Muscle of leg (tissue), 16 donors: ENCODE measurements at places on chromosomes 1 and 21. TPM values are rescaled to one million over a fixed set of nuclear protein-coding genes. Genes with fewer than 3 reads are reported as not detected.
A peak's percentile ranks its signal among the peaks of the same experiment; 100 is the strongest.

The CIART gene
- total RNA-seq, result 2.2 TPM

The CCDC24 gene
- total RNA-seq, result 0.98 TPM

The ANGPTL7 gene
- 1.2 TPM for total RNA-seq

The VHLL gene
- not detected for total RNA-seq

The URB1 gene
- 11.5 TPM for total RNA-seq

The TNFSF4 gene
- total RNA-seq, result 1.4 TPM

The FCRL3 gene
- 0.04 TPM for total RNA-seq

The NR1I3 gene
- not detected for total RNA-seq

The RIPPLY3 gene
- 0.09 TPM for total RNA-seq

The PLA2G2A gene
- 0.35 TPM for total RNA-seq

The ADAMTS4 gene
- total RNA-seq, result 7.8 TPM

The ZNF683 gene
- total RNA-seq, result not detected

GRCh38 chr1:44835738-44836675 is 7.0 kb downstream of the PTCH2 start:
- no peaks in the 10 kb centered on the region for H3K27me3 ChIP-seq
- peak; percentile 90 for DNase-seq
- no peaks in the 10 kb centered on the region for H3K36me3 ChIP-seq
- no peak overlapping the region for H3K27ac ChIP-seq

DNA sequence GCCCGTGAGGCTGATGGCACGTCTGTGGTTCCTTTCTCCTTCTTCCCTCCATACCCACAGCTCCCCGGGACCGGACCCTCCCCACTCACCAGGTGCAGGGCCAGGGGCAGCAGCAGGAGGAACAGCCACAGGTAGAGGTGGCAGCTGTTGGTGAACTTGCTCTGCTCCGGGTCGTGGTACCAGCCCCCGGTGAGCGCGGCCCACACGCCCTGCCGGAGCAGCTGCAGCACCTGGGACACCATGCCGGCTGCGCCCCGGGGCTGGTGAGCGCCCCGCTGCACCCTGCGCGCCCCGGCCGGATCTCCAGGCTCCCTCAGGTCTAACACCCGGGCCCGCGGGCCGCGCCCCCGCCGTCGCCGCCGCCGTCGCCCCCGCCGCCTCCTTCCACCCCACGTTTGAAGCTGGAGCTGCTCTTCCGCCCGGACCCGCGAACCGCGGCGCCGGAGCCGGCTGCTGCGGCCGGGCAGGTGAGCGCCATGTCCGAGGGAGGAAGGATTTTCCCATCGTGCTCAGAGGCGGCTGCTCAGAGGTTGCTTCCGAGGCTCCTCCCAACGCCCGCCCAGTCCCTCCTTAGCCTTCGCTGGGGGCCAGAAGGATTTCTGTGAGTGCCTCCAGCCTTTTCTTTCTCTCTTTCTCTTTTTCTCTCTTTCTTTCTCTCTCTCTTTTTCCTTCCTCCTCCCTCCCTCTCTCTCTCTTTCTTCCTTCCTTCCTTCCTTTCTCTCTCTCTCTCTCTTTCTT is at the start of gene PCNX2:
PCNX2 (minus strand) TSS at position 489 of the 738 bp plus-strand sequence; CDS start at position 242, 247 bp downstream.
- H3K4me3 ChIP-seq, result peak within 1 kb of the TSS; percentile 39
- H3K36me3 ChIP-seq, result no peaks in the 10 kb centered on the region
- H3K27me3 ChIP-seq, result peaks cover 12% of the 10 kb centered on the region

DNA sequence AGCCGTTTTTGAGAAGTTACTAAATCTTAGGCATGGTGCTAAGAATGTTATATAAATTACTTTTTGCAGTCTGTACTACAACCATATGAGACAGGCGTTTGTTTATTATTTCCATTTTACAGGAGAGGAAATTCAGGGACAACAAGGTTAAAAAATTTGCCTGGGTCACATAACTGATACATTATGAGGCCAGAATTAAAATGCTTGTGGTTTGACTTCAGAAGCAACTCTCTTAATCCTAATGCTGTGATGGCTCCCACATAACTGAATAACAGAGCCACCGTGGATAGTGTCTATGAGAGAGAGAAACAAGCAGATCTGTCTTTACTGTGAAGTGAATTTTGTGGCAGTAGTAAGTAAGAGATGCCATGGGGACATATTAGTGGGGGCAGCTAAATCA is 184.9 kb downstream of the NCAM2 start:
- DNase-seq, result no peak
- no peak overlapping the region for H3K27ac ChIP-seq
- H3K27me3 ChIP-seq, result no peaks in the 10 kb centered on the region
- no peak overlapping the region for H3K4me3 ChIP-seq

DNA sequence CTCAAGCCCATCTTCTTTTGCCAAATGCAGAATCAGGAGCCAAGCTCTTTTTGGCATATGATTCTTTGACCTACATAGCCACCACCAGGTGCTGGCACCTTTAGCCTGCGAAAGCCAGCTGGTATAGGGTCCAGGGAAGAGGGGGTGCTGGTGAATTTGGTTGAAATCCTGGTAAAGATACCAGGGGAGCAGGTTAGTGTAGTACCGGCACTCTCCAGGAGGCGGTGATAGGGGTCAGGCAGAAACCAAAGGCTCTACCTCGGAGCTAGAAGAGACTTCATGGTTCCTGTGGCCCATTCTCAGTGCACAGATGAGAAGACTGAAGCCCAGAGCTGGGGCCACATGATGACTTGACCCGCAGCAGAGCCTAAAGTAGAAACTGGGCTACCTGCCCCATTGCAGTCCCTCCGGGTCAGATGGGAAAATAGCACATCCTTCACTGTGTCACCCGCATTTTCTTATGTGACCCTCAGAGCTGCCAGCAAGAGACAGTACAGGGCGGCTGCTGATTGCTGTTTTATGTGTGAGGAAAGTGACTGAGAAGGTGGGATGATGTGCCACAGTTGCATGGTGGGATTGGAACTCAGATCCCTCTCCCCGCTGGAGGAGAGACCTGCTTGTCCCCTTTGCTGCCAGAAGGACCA is 36.0 kb upstream of the IL19 start:
- no peak for DNase-seq
- H3K4me3 ChIP-seq, result no peak overlapping the region
- H3K27me3 ChIP-seq, result no peaks in the 10 kb centered on the region
- H3K4me1 ChIP-seq, result peaks cover 14% of the 10 kb centered on the region
- H3K36me3 ChIP-seq, result peaks cover 60% of the 10 kb centered on the region

DNA sequence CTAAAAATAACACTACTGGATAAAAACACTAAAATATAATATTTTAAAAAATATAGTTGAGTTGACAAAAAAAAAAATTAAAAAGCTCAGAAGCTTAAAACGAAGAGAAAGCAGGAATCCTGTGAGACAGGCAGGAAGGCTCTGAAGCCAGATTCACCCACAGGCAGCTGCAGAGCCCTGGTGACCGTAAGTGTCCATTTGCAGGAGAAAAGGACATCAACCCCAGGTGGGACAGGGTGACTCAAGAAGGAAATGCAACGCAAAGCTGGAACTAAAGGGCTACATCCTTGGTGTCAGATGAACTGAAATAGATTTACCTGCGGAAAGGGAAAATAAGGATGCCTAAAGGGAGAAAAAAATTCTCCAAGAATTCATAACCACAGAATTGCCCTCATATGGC is 46.8 kb downstream of the USP24 start:
- H3K27me3 ChIP-seq, result no peaks in the 10 kb centered on the region
- no peak overlapping the region for H3K27ac ChIP-seq
- no peaks in the 10 kb centered on the region for H3K4me1 ChIP-seq
- H3K36me3 ChIP-seq, result peaks cover 8% of the 10 kb centered on the region
- no peak overlapping the region for H3K4me3 ChIP-seq
- DNase-seq, result no peak

DNA sequence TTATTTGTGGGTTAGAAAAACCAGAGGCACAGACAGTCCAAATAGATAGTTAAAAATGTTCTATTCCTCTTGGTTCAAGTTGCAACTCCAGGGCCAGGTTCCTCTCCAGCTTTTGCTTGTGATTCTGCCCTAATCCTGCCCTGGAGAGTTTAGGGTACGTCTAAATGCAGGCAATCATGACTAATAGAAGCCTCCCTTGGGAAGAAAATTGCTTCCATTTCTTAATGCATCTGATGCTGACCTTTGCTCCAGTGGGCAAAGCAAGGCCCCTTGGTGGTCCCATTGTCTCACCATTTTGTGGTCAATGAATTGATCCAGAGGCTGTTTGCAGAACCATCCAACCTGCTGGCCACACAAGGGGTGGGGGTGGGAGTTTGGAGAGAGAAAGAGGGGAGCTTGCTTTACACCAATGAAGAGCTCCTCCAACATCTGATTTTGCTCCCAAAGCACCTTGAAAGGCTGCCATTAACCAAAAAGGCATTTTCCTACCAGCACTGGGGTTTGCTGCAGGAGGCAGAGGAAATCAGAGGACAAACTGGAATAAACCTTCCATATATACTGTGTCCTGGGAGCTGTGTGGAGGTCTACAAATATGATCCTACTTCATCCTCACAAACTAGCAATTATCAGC is 31.3 kb downstream of the C8B start:
- no peak for DNase-seq
- no peaks in the 10 kb centered on the region for H3K4me1 ChIP-seq
- no peaks in the 10 kb centered on the region for H3K36me3 ChIP-seq
- no peak overlapping the region for H3K4me3 ChIP-seq
- no peak overlapping the region for H3K27ac ChIP-seq

DNA sequence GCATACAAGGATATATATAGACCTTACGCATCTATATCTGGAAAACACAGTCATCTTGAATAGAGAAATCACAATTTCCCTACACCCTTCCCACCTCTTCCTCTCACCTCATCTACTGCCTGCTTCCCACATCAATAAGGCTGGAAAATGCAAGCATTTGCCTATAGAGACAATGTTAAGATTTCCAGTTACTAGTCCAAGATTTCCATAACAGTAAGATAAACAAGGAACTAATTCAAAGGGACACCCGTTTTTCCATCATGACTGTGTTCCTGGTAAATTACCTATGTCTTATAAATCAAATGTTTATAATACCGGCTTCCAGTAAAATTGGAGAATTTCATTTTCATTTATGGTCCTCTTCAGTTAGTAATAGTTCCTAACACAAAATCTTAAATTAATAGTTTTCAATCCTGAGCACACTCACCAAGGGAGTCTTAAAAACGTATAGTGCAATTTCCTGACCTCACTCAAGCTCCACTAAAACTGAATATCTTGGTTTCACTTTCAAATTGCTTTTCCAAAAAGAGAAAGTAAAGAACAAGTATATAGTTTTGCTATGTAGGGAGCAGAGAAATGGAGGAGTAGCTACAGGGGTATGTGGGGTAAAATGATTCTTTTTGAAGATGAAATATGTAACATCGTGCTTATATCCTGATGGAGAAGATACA is 398.7 kb downstream of the PLPP3 start:
- no peak overlapping the region for H3K4me3 ChIP-seq
- H3K36me3 ChIP-seq, result no peaks in the 10 kb centered on the region
- no peaks in the 10 kb centered on the region for H3K27me3 ChIP-seq
- peaks cover 3% of the 10 kb centered on the region for H3K4me1 ChIP-seq

DNA sequence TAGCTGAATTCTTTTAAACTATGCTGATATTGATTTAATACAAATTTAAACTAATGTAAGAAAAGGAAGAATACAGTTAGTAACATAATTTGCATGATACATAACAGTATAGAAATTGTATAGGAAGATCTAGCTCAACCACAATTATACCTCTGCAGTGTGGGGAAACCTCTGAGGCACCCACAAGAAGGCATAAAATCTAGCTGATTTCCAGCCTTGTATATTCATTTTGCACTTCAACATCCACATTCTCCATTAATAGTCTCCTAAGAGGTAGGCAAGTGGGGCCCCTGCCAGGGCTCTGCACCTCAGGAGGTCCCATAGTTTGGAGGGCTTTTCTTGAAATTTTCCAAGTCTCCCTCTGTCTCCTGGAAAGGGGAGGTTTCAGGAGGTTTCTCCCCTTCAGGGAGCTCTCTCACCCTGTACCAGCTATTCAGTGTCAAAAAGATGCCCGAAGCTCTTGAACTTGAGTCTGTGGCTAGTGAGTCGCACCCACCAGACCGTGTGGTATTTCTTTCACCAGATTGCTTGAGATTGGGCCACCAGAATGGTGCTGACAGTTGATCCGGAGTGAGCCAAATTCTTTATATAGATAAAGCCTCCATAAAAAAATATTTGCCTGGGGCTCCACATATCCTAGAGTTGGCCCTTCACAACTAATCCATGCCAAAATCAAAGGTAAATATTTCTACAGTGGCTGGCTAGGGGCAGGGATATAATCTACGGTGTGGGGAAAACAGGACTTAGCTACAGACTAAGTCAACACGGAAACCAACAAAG is 108.2 kb downstream of the TIAM1 start:
- no peak overlapping the region for H3K27ac ChIP-seq
- H3K4me1 ChIP-seq, result no peaks in the 10 kb centered on the region
- H3K36me3 ChIP-seq, result peaks cover 4% of the 10 kb centered on the region
- H3K4me3 ChIP-seq, result no peak overlapping the region
- no peak for DNase-seq

DNA sequence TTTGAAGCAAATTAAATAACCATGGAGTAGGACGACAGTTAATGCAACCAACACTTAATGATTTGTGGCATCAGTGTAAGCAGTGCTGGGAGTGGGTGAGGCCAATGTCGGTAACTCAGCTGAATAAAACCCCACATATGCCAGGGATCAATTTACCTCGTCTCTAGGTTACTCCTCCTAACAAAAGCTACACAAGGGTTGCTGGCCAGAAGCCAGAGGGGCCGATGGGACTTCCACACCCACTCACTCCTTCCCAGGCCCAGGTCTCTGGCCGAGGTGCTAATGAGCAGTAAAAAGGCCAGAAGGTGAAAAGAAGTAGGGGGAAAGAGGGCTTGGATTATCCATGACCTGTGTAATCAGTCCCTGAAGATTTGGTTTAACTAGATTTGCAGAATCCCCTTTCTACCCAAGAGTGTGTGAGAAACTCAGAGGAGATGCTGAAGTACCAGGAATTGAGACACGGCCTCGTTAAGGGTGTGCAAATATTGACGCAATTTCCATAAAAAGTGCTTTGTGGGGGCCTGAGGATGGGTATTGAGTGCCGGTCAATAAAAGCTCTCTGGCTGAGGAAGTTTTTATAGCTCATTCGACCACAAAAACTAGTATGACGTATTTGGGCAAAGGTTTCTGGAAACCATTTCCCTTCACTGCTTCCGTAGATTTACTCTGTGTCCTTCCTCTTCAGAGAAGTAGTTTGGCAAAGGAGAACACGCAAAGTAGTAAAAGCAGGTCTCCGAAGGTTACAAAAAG is 145.5 kb downstream of the TBX15 start:
- H3K27me3 ChIP-seq, result no peaks in the 10 kb centered on the region
- no peak overlapping the region for H3K4me3 ChIP-seq
- peak overlapping the region; percentile 84 for H3K27ac ChIP-seq
- peak; percentile 81 for DNase-seq
- H3K36me3 ChIP-seq, result no peaks in the 10 kb centered on the region

DNA sequence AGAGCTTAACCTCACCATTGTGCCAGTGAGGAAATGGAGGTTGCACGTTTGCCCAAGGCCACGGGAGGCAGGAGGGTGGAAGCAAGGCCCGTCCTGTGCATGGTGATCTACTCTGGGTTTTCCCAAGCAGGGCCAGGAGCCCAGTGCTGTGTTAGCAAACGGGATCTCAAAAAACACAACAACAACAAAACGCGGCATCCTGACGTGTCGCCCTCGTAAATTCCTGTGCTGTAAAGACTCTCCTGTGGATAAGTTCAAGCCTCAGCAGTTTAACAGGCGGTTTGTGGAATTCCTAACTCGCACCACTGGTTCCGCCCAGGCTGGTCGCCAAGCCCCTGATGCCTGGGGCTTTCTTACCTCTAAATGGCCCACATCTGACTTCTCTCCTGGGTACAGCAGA is 39.1 kb downstream of the TFF3 start:
- H3K27ac ChIP-seq, result no peak overlapping the region

- no peaks in the 10 kb centered on the region for H3K27me3 ChIP-seq
- no peak overlapping the region for H3K4me3 ChIP-seq
- no peak for DNase-seq
- H3K36me3 ChIP-seq, result no peaks in the 10 kb centered on the region
- peaks cover 3% of the 10 kb centered on the region for H3K4me1 ChIP-seq
- no peak overlapping the region for H3K27ac ChIP-seq
Observed at GRCh38 chr1:248884632-248885295, 21.3 kb upstream of the PGBD2 start.
